ENCODE measurements at places on chromosomes 2 and 18.

DNA sequence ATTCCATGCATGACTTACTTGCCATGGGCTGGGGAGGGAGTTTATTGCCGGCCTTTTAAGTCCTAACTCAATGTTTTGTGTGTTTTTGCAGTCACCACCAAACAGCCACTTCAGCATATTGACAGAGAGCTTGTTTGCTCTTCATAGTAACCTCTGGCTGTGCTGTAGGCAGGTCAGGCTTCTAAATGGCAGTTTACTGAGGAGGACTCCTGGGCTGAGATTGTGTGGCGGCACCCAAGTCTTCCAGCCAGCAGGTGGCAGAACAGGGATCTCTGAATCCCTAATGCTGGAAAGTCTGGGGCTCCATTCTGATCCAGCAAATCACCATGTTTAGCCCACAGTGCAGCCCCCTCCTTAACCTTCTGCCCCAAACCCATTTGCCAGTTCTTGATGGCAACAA, 121.2 kb downstream of the CAPN13 start:
- no peak for DNase-seq

DNA sequence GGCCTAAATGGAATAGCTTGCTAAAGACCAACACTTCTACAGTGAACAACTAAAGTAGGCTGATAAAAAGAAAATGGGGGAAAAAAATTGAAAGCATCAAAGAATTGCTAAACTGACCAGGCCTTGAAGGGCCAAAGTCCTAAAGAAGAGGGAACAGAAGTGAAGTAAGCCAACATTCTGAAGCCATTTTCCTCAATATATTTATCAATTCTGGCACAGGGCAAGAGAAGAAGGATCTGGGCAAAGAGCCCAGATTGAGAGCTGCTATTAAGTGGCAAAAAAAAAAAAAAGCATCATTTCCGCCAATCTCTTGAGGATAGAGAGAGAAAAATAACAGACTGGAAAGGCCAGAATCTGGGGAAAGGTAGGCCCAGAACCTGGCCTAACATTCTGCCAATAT, 25.7 kb downstream of the FANCL start:
- DNase-seq = no peak

GRCh38 chr2:238846378-238846627, 1.6 kb upstream of the TWIST2 start:
- no peak for DNase-seq

- no peak for DNase-seq
Observed at GRCh38 chr2:234279637-234280036, 217.2 kb downstream of the ARL4C start.

Measured in CD4-positive, alpha-beta T cell treated with Interleukin-15 for 1 hour (primary cell).